Neural cell (in vitro differentiated cells): ENCODE measurements at places on chromosomes 7 and 10. TPM values are rescaled to one million over a fixed set of nuclear protein-coding genes. Genes with fewer than 3 reads are reported as not detected.

The ELMO1 gene
- 12.2 and 18.1 TPM in 2 replicates for polyA plus RNA-seq

The PDZD7 gene
- 1.5 and 2.6 TPM in 2 replicates for polyA plus RNA-seq

The RBM28 gene
- polyA plus RNA-seq = 18.9 and 33.8 TPM in 2 replicates

The SHH gene
- polyA plus RNA-seq = 1.2 and 1.5 TPM in 2 replicates

The MMD2 gene
- 0.40 and 0.42 TPM in 2 replicates for polyA plus RNA-seq

The AP4M1 gene
- 78.9 and 100 TPM in 2 replicates for polyA plus RNA-seq

The PRF1 gene
- not detected in 2 replicates for polyA plus RNA-seq

The AKR1D1 gene
- polyA plus RNA-seq = not detected in 2 replicates

The PMPCB gene
- polyA plus RNA-seq = 130 and 138 TPM in 2 replicates

The ASAH2 gene
- polyA plus RNA-seq = 4.3 and 20.8 TPM in 2 replicates
